ENCODE measurements at places on chromosomes 12 and 14. TPM values are rescaled to one million over a fixed set of nuclear protein-coding genes. Genes with fewer than 3 reads are reported as not detected.

Gene RAD51AP1
- 26.2 TPM for polyA plus RNA-seq

Gene ARMH4
- 74.2 TPM for polyA plus RNA-seq

Gene FOXG1
- polyA plus RNA-seq: 0.07 TPM

Gene ANO4
- polyA plus RNA-seq: 1.7 TPM

Gene ACOT6
- polyA plus RNA-seq: 0.19 TPM

Gene SLC25A29
- 98.0 TPM for polyA plus RNA-seq

Gene CLEC2A
- not detected for polyA plus RNA-seq

Gene HIGD1C
- polyA plus RNA-seq: not detected

Gene SSPN
- polyA plus RNA-seq: 18.0 TPM

Gene RD3L
- not detected for polyA plus RNA-seq

Gene NKX2-1
- not detected for polyA plus RNA-seq

Gene GNB3
- 13.0 TPM for polyA plus RNA-seq

Gene PPP1R36
- polyA plus RNA-seq: 1.6 TPM

Gene MYO1A
- 0.21 TPM for polyA plus RNA-seq

Gene PLEKHG7
- polyA plus RNA-seq: 0.60 TPM

Gene DHH
- 0.35 TPM for polyA plus RNA-seq

Gene NEUROD4
- polyA plus RNA-seq: not detected

Gene EPYC
- polyA plus RNA-seq: not detected

Gene AQP6
- 15.4 TPM for polyA plus RNA-seq

Gene IL31
- not detected for polyA plus RNA-seq

Gene RNU4-1
- not detected for polyA plus RNA-seq

Gene TBC1D30
- polyA plus RNA-seq: 7.4 TPM

Gene SMIM41
- 0.73 TPM for polyA plus RNA-seq

Gene CEP170B
- polyA plus RNA-seq: 15.2 TPM

Gene RFX4
- polyA plus RNA-seq: not detected

Gene RERGL
- 11.5 TPM for polyA plus RNA-seq

Gene BICDL1
- polyA plus RNA-seq: 32.4 TPM

Gene PTPRQ
- 36.6 TPM for polyA plus RNA-seq

Gene GPR135
- polyA plus RNA-seq: 5.2 TPM

Gene NRDE2
- polyA plus RNA-seq: 21.4 TPM

Gene NXPH4
- polyA plus RNA-seq: 3.9 TPM

Gene IAPP
- not detected for polyA plus RNA-seq

Gene SLC25A47
- 0.04 TPM for polyA plus RNA-seq

Gene DBX2
- not detected for polyA plus RNA-seq

Gene SDR9C7
- 0.21 TPM for polyA plus RNA-seq

Gene SPTB
- polyA plus RNA-seq: 16.2 TPM

Gene LRRC9
- 2.1 TPM for polyA plus RNA-seq

Gene PPFIA2
- 8.3 TPM for polyA plus RNA-seq

Gene ZNF891
- polyA plus RNA-seq: 3.1 TPM

Measured in renal pelvis (tissue), 12 donors.